ENCODE measurements at places on chromosomes 13 and 19.

GRCh38 chr13:31878495-31878894, 139.2 kb downstream of the RXFP2 start:
- DNase-seq = no peak

DNA sequence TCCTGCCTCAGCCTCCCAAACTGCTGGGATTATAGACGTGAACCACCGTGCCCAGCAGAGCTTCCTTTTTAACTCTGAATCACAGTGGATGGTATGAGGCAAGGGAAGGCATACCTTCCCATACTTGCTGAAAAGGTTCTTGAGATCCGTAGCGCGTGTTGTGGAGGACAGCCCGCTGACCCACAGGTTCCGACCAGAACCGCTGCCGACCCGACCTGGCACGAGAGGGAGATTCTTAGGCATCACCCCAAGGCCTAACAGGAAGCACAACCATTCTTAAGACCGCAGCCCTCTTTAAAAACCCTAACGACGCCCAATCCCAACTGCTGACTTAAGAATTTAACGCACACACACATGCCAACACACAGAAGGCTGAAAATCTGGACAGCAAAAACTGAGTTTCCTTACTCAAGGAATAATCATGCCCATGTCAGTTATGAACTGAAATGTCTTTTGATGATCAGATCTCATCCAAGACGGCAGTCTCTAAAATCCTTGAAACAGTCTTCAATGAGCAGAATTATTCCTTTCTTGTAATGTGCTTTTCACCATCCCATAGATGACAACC, 12.6 kb downstream of the SAFB2 start:
- no peak for DNase-seq

DNA sequence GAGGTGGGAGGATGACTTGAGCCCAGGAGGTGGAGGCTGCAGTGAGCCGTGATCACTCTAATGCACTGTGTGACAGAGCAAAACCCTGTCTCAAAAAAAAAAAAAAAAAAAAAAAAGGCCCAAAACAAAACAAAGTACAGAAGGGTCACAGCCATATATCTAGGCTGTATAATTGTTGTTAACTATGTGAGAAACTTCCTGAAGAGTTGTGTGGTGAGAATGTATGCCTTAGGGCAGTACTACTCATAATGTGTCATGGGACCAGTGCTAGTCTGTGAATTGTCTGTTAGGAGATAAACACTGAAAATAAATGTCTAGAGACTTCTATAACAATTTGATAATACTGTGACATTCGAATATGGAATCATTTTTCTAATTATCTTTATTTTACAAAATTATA, 43.1 kb downstream of the PAN3 start:
- DNase-seq = peak; percentile 93

DNA sequence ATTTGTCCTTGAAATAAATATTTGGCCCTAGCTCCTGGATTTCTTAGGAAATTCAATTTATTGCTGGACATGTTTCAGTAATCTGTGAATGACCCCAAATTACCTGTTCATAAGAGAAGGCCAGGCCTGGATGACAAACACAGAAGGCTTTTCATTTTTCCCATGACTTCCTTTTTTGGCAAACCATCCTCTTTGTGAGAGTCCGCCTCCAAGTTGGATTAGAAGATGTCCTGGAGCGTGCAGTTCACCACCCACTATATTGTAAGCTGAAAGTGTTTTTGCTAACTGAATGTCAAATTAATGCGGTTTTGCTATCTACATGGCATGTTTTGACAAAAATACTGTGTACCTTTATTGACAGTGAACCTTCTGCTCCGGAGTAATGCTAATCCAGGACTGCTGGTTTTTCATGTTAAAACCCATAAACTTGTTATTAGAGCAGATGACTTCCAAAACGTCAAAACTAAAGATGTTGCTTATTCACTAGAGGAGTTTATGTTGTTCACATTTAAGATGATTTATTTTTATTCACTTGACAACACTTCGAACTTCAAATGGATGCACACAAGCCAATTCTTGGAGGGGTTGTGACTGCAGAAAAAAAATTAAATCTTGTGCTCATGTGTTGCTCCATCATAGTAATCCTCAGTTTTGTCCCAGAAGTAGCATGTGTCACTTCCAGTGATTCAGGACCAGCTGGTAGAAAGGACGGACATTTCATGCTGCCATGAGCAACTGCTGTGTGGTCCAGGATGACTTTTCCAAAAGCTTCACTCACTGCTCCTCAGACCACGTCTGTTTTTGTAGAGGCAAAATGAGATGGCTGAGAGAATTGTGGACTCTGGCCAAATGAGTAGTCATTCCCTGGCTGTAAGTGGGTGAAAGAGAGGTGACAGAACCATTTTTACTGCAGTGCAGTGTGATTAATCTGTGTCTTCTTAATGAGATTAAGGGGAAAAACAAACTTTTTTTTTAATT, 71.0 kb downstream of the ITGBL1 start:
- no peak for DNase-seq

GRCh38 chr19:6413291-6413690, 11.3 kb downstream of the KHSRP start:
- DNase-seq = no peak

- no peak for DNase-seq
Observed at GRCh38 chr19:17070421-17070820, 4.8 kb downstream of the HAUS8 start.

DNA sequence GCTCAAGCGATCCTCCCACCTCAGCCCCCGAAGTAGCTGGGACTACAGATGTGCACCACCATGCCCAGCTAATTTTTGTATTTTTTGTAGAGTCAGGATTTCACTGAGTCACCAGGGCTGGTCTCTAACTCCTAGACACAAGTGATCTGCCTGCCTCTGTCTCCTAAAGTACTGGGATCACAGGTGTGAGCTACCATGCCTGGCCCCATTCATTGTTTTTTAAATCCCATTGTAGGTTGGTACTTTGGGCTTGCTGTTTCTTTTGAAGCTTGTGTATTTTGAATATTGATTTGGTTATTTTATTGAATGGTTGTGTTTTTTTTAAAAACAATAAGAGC, 26.7 kb downstream of the ZMYM2 start:
- DNase-seq = no peak

DNA sequence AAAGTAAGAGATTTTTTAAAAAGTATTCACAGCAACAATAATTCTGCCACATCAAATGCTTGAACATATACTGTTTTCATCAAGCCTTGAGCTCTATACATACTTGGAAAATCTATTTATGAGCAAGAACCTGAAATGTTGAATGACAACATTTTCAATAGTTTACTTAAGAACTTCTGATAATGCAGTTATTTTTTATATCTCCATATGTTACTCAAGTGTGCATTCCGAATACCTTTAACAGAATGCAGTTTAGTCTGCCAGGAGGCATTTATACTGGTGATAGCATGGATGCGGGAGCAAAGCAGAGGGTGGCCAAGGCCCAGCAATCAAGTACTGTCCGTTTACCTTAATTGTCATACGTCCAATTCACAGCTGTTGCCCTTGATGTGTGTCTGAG, 589.5 kb downstream of the KCTD12 start:
- DNase-seq = no peak

- no peak for DNase-seq
Observed at GRCh38 chr13:44601586-44601985, 25.5 kb upstream of the TSC22D1 start.

GRCh38 chr19:37564624-37565369, 29.8 kb downstream of the ZNF571 start:
- DNase-seq = peak; percentile 1

DNA sequence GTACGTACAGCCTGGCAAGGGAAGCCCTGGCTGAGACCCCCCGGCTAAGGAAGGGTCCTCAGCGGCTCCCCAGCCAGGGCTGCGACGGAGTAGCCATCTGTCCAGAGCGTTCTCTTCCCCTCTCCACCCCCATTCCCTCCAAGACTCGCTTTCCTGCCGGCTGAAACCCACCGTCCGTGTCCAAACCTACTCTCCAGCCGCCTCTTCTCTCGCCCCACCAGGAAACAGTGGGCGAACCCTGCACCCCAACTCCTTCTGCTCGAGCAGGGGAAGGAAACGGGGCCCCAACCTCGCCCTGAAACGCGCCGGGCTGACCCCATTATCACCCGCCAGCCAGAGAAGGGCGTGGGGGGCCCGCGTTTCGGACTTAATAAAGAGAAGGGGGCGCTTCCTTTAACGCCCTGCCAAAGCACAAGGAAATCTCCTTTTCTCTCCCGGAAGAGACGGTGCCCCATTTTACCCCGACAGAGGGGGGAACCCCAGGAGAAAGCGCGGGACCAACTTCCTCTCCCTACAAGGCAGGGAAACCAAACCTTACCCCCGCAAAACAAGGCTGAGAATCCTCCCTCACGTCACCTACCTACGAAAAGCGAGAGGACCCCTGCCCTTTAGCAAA, 2.5 kb downstream of the ZC3H4 start:
- no peak for DNase-seq

GRCh38 chr19:2523630-2524311, 47.8 kb downstream of the GADD45B start:
- DNase-seq = no peak

GRCh38 chr13:96844616-96845015, 149.7 kb downstream of the OXGR1 start:
- no peak for DNase-seq

- DNase-seq = no peak
Observed at GRCh38 chr19:13790354-13790753, 4.9 kb upstream of the ZSWIM4 start.

GRCh38 chr19:57105976-57106721, 13.6 kb upstream of the USP29 start:
- no peak for DNase-seq

DNA sequence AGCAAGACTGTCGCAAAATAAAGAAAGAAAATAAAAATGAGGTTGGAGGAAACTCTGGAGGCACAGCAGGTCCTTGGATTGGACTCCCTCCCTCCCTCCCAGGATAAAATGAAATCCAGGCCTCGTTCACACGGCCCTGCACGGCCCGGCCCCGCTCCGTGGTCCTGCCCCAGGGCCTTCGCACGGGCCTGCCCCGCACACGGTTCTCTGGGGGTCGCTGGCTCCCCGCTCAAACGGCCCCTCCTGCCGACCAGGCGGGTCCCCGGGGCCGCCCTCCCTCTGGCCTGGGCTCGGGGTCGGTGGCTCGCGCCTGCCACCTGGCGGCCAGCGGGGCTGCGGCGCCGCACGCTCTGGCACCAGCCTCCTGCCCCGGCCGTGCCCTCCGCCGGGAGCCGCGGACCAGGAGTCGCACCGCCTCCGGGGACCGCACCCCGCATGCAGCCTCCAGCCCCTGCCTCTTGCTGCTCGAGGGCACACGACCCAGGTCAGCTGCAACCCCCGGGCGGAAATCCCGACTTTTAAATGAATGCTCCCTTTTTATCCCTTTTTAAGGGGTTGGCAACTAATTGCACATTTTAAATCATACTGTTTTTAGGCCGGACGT, 1.5 kb upstream of the WDR18 start:
- DNase-seq = peak; percentile 59

Measured in foreskin melanocyte (primary cell).